ENCODE measurements at places on chromosomes 1 and 21. TPM values are rescaled to one million over a fixed set of nuclear protein-coding genes. Genes with fewer than 3 reads are reported as not detected.

DNA sequence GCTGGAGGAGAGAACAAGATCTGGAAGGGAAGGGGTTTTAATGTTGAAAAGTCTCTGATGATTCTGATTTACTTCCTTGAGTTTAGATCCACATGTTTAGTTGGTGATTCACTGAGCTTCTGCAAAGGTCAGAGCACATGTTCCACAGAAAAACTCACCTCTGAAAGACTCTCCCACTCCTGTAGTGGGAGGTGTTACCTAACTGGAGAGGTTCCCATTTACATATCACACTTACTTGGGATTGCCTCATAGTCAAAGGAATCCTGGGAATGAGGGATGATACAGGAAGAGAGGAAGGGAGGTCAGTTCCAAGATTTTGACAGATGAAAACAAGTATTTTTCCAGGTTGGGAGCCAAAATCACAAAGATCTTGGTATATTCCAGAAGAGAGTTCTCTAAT, 2.7 kb upstream of the NTNG1 start:
- H3K4me3 ChIP-seq: no peak overlapping the region
- H3K27ac ChIP-seq: no peak overlapping the region
- H3K36me3 ChIP-seq: no peaks in the 10 kb centered on the region
- no peak for DNase-seq
- H3K4me1 ChIP-seq: no peaks in the 10 kb centered on the region
- H3K27me3 ChIP-seq: peaks cover 21% of the 10 kb centered on the region

DNA sequence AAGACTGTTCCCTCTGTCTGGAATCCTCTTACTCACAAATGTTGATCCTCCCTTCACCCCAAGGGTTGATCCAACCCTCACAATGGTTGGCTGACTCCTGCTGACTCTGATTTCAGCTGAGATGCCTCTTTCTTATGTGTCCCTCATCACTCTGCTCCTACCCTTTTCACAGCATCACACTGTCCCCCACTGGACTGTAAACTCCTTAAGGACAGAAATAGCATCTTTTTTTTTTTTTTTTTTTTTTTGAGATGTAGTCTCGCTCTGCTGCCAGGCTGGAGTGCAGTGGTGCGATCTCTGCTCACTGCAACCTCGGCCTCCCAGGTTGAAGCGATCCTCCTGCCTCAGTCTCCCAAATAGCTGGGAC, 97.9 kb upstream of the SYT6 start:
- no peaks in the 10 kb centered on the region for H3K4me1 ChIP-seq
- H3K36me3 ChIP-seq: no peaks in the 10 kb centered on the region
- no peak overlapping the region for H3K27ac ChIP-seq
- H3K27me3 ChIP-seq: no peaks in the 10 kb centered on the region
- DNase-seq: no peak

DNA sequence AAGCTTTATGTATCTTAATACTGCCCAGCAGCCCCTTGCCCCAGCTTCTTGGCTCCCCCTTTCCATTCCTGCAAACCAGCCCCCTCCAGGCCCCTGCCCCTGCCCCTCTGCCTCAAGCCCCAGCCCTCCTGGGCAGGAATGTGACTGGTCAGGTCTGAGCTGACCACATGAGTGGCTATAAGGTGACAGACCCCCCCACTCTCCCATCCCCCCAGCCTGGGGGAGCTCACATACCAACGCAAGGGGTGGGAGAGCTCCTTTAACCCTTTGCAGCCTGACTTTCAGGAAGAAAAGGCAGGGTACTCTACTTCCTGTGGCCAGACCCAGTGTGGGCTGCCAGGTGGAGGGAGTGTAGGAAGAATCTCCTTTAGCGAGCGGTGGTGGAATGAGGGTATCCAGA, 33.2 kb downstream of the AHDC1 start:
- H3K27me3 ChIP-seq: no peaks in the 10 kb centered on the region
- H3K36me3 ChIP-seq: no peaks in the 10 kb centered on the region
- H3K27ac ChIP-seq: no peak overlapping the region
- H3K4me3 ChIP-seq: no peak overlapping the region

DNA sequence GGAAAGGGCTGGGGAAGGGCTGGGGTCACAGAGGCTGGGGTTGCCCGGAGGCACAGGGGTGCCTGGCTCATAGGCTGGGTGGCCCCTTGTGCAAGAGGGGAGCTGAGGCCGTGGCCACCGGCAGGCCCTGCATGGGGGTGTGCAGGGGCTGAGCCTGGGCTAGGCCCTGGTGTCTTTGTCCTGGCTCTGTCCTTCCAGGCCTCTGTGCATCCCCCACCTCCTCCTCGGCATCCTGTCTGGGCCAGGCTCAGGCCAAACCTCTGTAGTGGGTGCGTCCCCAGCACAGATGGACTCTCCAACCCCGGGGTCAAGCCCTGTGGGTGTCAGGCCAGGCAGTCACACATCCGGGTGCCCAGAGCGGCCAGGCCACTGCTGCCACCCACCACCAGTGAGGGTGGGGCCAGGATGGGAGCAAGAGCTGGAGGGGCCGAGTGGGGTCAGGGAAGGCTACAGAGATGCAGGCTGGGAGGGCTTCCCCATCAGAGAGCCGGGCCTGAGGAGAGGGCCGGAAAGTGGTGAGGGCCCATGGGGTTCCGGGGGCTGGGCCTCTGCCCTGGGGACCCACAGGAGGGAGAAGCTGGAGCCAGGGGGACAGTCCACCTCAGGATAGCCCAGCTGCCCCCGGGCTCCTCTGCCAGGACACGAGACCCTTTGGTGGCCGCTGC, 19.4 kb downstream of the PANK4 start:
- H3K27ac ChIP-seq: no peak overlapping the region
- H3K4me1 ChIP-seq: no peaks in the 10 kb centered on the region
- H3K4me3 ChIP-seq: no peak overlapping the region
- no peak for DNase-seq

DNA sequence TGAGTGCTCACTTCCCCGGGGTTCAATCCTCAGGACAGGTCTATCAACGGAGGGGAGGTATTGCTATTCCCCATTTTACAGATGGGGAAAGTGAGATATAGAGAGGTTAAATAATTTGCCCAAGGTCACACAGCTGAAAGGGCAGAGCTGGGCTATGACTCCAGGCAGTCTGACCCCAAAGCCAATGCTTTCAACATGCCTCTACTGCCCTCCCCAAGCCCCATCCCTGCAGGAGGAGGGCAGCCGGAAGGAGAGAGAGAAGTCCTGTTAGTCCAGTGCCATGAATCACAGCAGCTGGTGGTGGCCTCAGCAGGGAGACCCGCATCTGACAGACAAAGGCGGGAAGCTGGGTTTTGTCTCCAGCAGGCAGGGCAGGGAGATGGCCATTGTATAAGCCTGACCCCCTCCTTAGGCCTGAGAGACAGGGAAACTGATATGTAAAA, 20.0 kb upstream of the CLIC4 start:
- no peak overlapping the region for H3K4me3 ChIP-seq
- H3K36me3 ChIP-seq: no peaks in the 10 kb centered on the region
- H3K27me3 ChIP-seq: no peaks in the 10 kb centered on the region
- no peak for DNase-seq

- H3K4me3 ChIP-seq: no peak overlapping the region
- DNase-seq: no peak
- H3K27me3 ChIP-seq: no peaks in the 10 kb centered on the region
- H3K36me3 ChIP-seq: peaks cover 14% of the 10 kb centered on the region
- no peaks in the 10 kb centered on the region for H3K4me1 ChIP-seq
- H3K27ac ChIP-seq: no peak overlapping the region
Measured at GRCh38 chr1:230680300-230681025, 33.5 kb downstream of the AGT start.

DNA sequence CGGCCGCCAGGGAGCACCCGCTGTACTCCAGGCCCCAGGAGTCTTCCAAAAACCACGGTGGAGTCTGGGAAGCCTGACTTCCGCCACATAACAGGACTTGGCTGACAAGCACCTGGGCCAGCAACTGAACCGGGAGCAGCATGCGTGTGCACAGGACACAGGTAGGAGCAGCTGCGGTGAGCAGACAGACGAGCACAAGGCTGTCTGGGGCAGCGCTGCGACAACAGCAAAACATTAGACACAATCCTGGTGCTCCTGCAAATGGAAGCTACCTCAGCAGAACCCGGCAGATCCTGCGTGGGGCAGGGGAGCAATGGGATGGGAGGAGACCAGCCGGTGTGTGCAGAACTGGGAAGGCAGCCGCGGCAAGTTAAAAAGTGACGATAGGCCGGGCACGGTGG, 80.4 kb downstream of the NPHP4 start:
- H3K27me3 ChIP-seq: no peaks in the 10 kb centered on the region
- H3K36me3 ChIP-seq: no peaks in the 10 kb centered on the region
- no peaks in the 10 kb centered on the region for H3K4me1 ChIP-seq
- H3K4me3 ChIP-seq: no peak overlapping the region

GRCh38 chr1:26181586-26182382, 4.5 kb downstream of the CNKSR1 start:
- no peak overlapping the region for H3K4me3 ChIP-seq
- H3K27me3 ChIP-seq: no peaks in the 10 kb centered on the region
- H3K27ac ChIP-seq: no peak overlapping the region
- H3K36me3 ChIP-seq: no peaks in the 10 kb centered on the region

DNA sequence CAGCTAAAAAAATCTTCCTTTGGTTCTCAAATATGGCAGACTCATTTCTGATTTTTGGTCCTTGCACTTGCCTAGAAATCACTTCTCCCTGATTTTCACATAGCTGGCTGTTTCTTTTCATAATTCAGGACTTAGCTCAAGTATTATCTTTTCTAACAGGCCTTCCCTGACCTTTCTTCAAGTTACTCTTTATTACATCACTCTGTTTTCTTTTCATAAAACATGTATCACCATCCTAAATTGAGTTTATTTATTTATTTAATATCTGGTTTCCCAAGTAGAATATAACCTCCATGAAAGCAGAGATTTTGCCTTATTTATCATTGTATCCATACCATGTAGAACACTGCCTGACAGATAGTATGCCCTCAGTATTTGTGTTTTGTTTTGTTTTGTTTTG, 18.2 kb upstream of the GNG5 start:
- H3K4me3 ChIP-seq: no peak overlapping the region
- no peaks in the 10 kb centered on the region for H3K36me3 ChIP-seq
- H3K4me1 ChIP-seq: no peaks in the 10 kb centered on the region

- no peaks in the 10 kb centered on the region for H3K36me3 ChIP-seq
- DNase-seq: no peak
- H3K4me1 ChIP-seq: no peaks in the 10 kb centered on the region
- H3K27me3 ChIP-seq: no peaks in the 10 kb centered on the region
- H3K4me3 ChIP-seq: no peak overlapping the region
Measured at GRCh38 chr1:165073185-165074007, 283.1 kb downstream of the LMX1A start.

Gene RYR2
- total RNA-seq: 0.56 TPM

Gene KRTAP21-2
- not detected for total RNA-seq

Gene GPATCH3
- 13.9 TPM for total RNA-seq

Measured in colonic mucosa (tissue), 4 donors.